Ecto neural progenitor cell (in vitro differentiated cells): ENCODE measurements at places on chromosomes 4 and X.

DNA sequence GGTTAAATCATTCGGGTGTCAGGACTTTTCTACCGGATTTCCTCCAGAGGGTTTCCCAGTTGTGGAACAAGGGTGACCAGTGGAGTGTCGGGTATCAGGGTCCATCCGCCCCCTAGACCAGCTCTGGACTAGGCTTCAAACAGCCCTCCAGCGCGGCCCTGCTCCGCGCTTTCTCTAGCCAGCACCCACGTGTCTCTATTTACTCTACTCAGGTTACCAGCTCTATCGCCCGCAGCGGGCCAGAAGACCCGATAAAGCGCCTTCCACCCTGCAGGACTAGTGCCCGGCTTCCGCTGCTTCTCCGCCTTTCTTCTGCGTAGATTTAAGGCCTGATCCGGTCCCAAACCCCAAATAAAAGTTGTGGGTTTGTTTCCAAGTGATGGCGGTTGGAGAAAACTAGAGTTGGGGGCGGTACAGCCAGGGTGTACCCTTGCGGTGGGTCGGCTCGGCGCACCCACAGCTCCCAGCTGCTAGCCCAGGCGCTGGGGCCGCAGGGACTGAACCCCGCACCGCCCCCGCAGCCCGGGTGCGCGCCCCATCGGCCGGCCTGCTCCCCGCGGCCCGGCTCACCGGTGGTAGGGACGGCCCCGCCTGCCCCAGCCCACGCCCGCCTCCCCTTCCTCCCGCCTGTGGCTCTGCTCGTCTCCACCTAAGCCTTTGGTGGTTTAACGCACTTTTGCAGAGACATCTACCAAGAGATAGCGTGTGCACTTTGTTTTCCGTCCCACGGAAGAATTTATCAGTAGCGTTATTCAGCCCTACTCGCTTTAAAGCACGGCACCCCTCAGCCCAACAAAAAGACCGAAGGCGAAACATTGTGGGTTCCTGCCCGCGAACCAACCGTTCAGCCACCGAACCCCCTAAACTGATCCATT, 2.1 kb downstream of the LEF1 start:
- DNase-seq = peak; percentile 78

- no peak for DNase-seq
Measured at GRCh38 chr4:5839332-5839731, 53.6 kb downstream of the CRMP1 start.

DNA sequence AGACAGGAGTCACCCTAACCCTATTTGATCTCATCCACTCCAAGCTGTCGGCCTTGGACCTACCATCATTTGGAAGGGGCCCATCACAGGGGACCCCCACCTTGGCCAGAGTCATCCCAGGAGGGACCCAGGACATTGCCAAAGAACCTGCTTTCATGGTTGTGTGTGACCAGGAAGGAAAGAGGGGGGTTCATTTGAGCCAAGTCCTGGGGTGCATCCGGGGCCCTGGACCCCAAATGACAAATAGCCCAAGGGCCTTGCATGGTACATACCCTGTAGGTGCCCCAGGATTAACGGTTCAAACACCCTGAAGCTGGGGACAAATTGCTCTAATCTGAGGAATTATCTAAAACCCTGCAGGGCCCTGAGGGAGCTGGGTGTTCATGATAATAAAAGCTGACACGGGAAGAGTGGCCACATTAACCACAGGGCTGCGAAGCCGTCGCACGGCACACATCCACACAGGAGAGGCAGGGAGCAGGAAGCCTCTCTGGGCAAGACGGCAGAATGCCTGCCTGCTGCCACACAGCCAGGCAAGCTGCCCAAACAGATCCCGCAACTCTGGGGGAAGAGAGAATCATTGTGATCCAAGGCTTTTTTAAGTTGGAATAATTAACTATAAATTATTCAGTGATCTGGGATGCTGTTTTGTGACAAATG, 28.2 kb upstream of the PPP2R2C start:
- DNase-seq = peak; percentile 38

DNA sequence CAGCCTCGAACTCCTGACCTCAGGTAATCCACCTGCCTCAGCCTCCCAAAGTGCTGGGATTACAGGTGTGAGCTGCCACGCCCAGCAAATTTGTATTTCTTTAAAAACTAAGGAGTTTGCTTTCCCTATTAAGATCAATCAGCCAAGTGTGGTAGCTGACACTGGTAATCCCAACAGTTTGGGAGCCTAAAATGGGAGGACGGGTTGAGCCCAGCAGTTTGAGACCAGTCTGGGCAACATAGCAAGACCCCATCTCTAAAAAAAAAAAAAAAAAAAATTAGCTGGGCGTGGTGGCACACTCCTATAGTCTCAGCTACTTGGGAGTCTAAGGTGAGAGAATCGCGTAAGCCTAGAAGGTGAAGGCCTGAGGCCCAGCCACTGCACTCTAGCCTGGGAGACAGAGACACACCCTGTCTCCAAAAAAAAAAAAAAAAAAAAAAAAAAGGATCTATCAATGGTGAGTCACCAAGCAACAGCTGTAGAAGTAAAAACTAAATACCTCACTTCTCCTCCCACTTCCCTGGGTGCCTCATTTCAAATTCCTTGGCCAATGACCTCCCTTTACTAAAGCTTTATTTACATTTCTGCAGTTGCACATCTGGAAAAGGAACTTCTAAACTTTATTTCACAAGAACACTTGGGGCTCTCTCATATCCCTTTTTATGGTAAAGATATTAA, 54.5 kb downstream of the LDB2 start:
- DNase-seq = no peak

DNA sequence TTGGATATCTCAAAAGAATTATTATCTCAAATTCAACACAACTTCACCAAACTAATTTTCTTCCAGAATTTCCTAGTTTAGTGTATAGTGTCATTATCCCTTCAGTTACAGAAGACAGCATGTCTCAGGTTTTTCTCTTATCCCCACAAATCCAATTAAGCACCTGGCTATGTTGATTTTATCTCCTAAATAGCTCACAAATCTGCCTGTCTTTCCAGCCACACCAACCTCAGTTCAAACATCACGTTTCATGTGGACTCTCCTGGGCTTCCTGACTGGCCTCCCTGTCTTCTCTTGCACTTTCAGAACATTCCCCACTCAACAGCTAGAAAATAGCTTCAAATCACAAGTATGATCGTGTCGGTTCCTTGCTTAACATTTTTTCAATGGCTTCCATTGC, 14.8 kb downstream of the STK32B start:
- DNase-seq = no peak
